ENCODE measurements at places on chromosomes 4 and X.

DNA sequence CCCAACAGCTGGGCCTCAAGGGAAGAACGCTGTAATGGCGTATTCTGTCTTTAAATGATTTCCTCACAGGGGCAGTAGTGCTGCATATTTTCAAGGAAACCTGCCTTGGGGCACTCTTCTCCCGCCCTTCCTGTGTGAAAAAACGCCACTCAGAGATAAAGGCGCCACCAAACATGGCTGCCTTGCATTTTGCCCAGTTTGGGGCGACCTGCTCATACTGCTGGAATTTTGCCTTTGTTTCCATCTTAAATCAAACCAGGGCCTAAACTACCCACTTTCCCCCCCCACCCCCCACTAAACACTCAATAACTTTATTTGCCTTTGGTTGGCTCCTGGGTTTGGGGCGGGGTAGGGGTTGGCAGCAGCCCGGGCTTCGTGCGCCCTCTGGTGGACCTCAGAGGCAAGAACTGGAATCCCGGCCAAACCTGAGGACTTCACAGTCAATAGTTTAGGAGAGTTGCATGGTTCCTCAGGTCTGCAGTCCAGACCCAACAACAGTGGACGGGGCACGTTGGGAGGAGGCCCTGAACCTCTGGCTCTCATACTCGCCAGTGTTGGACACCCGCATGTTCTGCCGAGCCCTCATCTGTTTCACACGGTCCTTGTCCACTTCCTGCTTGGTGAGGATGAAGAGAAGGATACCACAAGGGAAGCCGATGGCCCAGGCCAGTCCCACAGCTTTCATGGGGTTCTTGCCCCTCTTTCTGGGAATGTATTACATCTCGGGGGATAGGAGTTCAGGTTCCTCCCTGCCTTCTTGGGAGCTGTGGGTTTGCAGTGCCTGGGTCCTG, 220.1 kb upstream of the STK26 start:
- no peak for DNase-seq

DNA sequence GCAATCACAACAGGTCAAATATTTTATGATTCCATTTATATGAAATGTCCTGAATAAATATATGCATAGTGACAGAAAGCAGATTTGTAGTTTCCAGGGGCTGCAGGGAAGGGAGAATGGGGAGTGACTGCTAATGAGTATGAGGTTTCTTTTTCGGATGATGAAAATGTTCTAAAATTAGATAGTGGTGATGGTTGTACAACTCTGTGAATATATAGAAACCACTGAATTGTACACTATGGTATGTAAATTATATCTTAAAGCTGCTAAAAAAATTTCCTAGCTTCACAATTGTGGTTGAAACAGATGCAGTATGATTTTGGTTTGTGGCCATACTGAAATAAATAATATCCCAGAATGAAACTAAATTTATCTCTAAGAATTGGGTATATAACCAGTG, 12.9 kb upstream of the IL2 start:
- no peak for DNase-seq

DNA sequence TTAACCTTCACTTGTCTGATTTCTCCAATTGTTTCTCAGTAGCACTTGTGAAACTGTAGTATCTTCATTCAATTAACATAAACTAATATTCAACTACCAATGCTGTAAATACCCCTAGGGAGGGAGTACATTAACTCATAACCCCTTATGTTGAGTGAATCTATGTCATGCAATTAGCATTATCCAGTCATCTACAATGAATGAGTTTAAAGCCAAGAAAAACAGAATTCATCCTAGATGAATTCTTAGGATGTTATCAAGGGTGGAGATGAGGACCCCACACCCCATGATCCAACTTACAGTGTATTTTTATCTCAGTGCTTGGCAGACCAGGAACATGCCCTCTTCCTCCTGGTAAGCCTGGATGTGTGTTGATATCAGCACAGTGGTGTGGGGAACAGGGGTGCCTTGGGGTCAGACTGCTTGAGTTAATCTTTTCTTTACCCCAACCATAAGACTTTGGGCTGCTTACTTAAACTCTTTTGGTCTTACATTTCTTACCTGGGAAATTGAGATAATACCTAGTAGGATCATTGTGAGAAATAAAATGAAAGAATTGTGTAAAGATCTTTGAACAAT, 62.1 kb upstream of the SCOC start:
- DNase-seq, result no peak

DNA sequence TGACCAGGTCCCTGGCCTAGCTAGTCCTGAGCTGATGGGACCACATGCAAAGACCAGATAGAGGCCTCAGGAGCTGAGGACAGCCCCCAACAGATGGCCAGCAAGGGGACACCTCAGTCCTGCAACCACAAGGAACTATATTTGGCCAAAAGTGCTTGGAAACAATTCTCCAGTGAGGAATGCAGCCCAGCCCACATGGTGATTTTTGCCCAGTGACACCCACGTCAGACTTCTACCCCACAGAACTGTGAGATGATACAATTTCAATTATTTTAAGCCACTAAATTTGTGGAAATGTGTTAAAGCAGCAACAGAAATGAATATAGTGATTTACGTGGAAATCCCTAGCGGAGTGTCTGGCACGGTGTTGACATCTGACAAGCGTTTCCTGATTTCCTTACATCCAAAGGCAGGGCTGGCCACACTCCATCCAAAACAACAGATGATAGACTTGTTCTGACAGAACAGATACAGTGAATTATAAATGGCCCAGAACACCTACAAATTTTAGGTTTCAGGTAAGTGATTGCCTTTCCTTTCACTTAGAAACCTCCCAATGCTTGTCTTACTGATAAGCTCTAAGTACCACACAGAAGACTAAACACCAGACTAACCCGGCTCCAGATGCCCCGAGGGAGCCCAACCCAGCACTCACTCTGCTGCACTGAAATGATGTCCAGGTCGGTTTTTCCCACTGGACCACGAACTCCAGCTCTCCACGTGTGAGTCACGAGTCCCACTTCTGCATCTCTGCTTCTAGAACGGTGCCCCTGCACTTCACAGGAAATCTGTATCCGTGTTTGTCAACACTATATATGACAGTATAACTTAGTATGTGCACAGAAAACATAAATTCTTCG, 5.8 kb downstream of the AFAP1 start:
- DNase-seq, result no peak

DNA sequence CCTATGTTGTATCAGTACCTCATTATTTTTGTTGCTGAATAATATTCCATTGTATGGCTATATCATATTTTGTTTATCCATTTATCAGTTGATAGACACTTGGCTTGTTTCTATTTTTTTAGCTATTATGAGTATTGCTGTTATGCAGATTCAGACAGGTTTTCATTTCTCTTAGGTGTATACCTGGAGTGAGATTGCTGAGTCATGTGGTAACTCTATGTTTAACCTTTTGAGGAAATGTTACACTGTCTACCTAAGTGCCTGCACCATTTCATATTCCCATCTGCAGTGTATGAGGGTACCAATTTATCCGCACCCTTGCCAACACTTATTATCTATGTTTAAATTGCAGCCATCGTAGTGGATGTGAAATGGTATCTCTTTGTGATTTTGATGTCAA, 43.0 kb upstream of the SH3RF1 start:
- no peak for DNase-seq

DNA sequence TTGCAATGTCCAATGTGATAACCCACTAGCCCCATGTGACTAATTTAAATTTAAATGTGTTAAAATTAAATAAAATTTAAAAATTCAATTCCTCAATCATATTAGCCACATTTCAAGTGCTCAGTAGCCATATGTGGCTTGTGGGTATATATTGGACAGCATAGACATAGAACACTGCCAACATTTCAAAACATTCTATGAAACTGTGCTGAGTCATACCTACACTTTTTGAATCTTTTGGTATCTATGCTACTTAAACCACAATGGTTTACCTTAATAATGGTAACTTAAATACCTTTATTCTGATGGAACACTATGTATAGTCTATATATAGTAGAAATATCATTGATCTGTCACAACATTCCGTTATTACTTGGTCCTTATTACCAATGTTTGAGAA, 223.4 kb upstream of the ATOH1 start:
- no peak for DNase-seq

- peak; percentile 92 for DNase-seq
Measured at GRCh38 chr4:158121161-158121579, 51.7 kb downstream of the GASK1B start.

- no peak for DNase-seq
Measured at GRCh38 chrX:47191331-47191730, 2.3 kb upstream of the UBA1 start.

DNA sequence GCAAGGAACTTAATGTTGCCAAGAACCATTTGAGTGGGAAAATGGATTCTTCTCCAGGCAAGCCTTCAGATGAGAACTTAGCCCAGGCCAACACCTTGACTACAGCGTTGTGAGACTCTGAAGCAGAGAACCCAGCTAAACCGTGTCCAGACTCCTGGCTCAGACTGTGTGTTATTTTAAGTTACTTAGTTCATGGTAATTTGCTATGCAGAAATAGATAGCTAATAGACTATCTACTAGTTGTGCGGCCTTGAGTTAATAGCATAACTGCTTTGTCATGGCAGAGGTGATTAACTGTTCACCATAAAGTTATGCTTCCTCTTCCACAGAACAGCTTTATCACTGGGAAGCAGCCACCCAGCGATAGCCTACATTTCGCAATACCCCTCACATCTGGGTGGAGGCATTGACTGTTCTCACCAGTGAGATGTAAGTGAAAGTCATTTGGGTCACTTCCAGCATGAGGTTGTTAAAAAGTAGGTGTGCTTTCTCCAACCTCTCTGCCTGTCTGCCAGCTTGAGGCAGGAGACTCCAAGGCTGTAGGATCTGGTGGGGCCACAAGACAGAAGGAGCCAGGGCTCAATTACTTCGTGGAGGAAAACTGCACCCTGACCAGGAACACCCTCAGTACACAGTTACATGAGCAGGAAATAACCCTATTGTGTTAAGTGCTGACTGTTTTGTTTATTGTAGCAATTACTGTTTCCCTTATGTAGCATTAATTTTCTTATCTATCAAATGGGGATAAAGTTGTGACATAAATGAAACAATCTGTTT, 94.2 kb downstream of the GPAT3 start:
- DNase-seq, result no peak

DNA sequence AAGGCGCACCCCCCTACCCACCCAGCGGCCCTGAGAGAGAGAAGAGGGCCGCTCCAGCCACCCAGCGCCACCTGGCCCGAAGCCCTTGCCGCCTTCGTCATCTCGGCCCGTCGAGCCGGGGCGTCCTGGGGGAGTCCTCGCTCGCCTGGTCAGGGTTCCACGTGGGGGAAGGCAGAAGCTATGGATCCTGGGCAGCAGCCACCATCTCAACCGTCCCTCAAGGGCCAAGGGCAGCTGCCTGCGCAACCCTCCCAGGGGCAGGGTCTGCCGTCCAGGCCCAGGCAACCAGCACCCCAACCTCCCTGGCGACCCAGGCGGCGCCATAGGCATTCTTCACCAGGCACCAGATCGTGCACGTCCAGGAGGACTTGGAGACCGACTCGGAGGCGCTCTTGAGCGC, 51.5 kb upstream of the IL13RA2 start:
- no peak for DNase-seq

- DNase-seq, result no peak
Measured at GRCh38 chrX:40171513-40172400, 74.0 kb upstream of the BCOR start.

GRCh38 chr4:77852892-77853495, 9.6 kb upstream of the MRPL1 start:
- no peak for DNase-seq

DNA sequence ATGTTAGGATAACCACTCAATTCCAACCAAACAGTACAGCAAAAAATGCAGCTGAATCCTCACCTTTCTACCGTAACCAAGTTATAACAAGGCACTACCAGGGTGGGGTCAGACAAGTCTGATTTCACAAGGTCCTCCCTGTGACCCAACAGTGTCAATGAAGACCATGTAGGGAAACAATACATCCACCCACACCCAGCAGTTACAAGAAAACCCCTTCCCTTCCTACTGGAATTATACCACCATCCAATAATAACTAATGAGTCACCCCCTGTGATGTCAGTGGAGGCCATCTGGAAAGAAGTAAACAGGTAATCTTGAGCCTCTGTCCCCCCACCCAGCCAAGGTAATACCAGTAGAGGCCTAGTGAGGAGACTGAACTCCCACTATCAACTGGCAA, 117.6 kb downstream of the FGF16 start:
- DNase-seq, result no peak

DNA sequence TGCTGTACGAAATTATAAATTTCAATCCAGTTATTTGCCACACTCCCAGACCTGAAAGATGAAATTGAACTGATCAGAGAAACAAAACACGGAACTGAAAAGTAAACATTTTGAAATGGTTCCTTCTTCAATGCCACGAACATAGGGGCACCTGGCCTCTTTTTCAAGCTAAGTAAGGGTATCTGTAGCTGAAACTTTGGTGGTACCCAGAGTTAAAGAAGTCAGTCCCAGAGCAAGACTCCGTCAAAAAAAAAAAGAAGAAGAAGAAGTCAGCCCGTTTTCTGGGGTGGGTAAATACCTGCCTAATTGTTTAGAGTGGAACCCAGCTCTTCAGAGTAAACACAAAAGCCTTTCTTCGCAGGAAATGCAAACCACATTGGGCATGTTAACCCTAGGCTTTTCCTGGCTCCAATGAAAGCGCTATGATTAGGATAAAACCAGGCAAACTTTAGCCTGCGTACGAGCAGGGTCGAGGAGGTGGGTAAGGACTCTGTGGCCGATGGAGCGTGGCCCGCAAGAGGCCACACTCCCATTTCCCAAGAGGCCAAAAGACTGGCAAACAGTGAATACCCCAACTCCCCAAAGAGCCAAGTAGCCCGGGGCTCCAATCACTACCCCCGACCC, 1.3 kb downstream of the ANTXR2 start:
- no peak for DNase-seq

GRCh38 chr4:153652051-153652784, 31.9 kb upstream of the TLR2 start:
- DNase-seq, result no peak

DNA sequence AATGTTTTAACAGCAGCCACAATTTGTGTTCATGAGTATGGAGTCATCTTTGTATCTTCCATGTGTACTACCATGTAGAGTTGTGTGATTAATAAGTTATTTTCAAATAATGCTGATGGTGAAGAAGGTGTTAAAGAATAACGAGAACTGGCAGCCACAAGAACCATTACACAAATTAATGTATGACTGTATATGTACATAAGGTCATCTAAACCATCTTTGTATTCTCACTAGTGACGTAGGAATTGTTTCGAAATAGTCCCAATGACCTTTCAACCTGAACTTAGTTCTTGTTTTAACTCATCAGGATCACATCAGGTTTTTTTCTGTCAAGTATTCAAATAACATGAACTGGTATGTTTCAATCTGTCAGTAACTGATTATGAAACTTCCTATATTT, 48.3 kb upstream of the NOCT start:
- no peak for DNase-seq

DNA sequence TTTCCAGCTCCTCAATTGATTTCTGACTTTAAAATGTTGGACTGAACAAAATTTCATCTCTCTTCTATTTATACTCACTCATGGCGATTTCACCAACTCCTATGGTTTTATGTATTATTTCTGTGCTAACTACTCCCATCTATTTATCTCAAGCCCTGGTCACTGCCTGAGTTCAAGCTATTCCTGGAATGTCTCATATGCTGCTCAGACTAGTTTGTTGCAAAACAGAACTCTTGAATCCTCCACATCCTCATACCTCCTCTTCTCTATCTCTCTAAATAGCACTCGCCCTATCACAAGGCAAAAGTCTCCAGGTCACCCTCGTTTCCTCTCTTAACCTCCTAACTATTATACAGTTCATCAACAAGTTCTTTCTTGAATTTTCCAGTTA, 19.0 kb upstream of the DDX60 start:
- DNase-seq, result no peak
